ENCODE measurements at places on chromosomes 4 and X.

- DNase-seq: no peak
These were observed 37.8 kb upstream of the HPF1 start for GRCh38 chr4:169795585-169795984.

- no peak for DNase-seq
These were observed 144.2 kb upstream of the RAPGEF2 start for GRCh38 chr4:158958489-158959270.

GRCh38 chr4:42265782-42266602, 113.5 kb upstream of the BEND4 start:
- no peak for DNase-seq

GRCh38 chr4:76326515-76326914, 20.0 kb downstream of the STBD1 start:
- DNase-seq: no peak

DNA sequence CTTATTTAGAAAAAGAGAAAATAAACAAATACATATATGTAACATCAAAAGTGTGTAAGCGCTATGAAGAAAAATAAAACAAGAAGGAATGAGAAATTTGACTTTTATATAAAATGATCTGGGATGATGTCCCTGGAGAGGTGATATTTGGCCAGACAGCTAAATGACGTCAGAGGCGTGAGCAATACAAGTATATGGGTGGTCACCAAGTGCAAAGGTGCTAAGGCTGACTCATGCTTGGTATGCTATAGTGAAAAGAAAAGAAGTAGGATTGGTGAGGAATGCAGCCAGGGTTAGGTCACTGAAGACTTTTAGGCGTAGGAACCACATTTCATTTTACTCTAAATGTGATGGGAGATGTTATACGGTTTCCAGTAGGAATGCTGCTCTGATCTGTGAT, 1049.1 kb upstream of the TENM3 start:
- peak; percentile 82 for DNase-seq

DNA sequence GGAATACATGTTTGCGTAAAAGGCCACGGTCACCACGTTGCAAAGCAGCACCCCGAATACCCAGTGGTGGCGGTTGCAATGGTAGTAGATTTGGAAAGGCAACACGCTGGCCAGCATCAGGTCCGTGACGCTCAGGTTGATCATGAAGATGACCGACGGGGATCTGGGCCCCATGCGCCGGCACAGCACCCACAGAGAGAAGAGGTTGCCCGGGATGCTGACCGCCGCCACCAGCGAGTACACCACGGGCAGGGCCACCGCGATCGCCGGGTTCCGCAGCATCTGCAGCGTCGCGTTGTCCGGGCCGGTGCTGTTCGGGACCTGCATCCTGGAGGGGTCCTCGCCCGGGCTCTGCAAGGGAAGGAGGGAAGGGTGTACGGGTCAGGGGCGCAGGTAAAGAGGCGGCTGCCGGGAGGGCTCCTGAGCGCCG, 13.5 kb upstream of the ASMTL start:
- no peak for DNase-seq

DNA sequence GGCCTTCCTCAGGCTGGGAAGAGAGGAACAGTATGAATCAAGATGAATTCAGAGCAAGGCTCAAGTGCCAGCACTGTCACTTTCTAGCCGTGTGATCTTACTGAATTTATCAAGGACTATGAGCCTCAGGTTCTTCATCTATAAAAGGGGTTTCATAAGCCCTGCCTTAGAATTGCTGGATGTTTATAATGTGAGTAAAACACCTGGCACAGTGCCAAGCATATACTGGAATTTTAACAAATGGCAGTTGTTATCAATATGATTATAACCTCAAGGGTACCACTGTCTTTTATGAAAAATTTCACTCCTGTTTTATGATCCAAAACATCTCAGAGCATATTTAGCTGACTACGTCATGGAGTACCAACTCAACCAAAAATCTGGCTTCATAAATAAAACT, 4.0 kb downstream of the MAGEC2 start:
- no peak for DNase-seq

DNA sequence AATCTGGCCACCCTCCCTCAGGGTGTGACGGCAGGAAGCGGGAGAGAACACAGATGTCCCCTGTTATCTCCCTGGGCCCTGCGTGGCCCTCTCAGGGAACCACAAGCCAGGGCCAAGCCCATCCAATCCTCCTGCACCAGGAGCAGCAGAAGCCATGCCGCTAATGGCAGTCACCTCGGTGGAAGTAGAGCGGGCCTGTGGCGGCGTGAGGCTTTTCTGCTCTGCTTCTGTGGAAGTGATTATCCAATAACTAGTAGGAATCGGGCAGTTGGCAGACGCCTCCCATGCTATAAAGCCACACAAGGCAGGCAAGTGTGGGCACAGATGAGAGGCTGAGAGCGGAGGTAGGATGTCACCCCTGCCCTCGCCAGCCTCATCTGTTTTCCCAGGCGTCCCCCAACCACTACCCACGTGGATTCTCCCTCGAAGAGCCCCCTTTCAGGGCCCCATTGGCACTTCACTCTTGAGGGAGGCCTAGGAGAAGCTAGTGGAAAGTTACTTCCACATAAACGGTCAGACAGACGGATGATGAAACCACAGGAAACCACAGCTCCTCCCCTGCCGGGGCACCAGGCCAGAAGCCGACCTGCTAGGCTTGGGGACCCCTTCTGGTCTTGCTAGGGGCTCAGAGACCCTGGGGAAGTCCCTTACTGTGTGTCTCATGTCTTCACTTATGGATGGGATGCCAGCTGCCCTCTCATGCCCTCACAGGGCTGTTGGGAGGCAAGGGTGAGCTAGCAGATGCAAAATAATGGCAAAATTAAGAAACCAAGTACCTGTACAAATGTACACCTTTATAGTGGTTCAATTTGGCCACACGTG, 18.8 kb upstream of the TMSB4X start:
- peak; percentile 81 for DNase-seq

DNA sequence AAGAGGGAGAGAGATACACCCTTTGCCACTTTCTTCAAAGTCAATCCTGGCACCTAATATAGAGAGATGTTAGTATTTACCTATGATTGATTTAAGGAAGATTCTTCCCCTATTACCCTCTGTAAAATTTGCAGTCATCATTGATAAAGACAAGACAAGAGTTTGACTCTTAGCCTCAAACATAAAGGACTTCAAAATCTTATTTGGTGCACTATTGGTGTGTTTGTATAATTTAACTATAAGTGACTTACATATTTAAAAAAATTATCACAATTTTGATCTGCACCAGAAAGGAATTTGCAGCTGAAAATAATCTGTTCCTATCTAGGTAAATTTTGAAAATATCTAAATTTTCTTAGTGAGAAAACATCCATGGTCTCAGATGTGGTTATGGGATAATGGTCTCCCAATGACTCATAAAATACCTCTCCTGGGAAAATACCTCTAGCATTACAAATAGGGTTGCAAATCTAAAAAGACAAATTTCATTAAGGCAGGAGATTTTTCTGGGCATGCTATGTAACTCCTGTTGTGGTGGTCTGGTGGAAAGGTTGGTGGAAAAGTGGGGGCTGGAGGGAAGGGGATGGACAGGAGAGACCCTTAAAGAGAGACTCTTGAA, 173.6 kb upstream of the MED14 start:
- peak; percentile 46 for DNase-seq

DNA sequence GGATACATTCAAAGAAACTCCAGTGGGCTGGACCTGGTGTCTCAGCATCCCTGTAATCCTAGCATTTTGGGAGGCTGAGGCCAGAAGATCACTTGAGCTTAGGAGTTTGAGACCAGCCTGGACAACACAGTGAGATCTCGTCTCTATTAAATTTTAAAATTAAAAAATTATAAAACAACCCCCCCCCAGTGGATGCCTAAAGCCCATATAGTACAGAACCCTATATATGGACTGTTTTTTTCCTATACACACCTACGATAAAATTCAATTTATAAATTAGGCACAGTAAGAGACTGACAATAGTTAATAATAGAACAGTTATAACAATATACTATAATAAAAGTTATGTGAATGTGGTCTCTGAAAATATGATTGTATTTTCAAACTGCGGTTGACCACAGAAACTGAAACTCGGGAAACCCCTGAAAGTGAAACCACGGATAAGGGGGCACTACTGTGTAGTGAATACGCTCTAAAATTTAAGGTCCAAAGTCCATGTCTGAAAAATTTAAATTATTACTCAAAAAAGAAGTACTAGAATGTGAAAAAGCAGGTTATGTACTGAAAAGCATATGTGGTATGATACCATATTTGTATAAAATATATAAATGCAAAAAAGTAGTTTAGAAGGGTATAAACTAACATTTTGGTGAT, 2.0 kb downstream of the SMIM14 start:
- DNase-seq: peak; percentile 20

DNA sequence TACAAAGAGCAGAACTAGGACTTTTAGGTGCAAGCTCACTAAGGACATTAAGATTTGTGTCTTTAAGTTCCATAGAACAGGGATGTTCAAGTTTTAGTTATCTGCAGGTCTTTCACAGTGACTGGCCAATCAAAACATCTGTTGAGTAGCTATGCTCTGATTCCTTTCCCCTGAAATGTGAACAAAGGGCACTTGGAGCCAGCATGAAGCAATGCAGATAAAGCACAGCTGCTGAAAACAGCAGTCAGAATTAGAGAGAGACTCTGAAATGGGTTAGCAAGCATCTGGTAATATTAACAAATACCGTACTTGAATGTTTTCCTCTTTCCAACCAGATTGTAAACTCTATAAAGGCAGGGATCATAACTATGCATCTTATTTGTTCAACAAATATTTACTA, 276.9 kb downstream of the RAB28 start:
- no peak for DNase-seq

DNA sequence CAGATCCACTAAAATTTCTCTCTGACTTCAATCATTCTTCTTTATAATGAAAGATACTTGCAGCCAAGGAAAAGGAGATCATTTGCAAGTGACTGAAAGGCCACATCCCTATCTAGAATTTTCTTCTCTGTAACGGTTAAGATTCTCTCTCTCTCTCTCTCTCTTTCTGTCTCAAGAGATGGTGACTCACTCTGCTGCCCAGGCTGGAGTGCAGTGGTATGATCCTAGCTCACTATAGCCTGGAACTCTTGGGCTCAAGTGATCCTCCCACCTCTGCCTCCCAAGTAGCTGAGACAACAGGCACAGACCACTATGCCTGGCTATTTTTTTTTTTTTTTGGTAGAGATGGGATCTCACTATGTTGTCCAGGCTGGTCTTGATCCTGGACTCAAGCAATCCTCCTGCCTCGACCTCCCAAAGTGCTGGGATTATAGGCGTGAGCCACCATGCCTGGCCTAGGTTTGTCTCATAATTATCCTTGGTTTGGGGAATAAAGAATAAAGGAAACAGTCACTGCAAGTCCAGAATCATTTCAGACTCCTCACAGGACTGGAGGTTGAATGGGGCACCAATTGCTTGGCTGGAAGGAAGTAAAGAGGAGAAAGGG, 33.3 kb upstream of the GALNT7 start:
- DNase-seq: peak; percentile 68

DNA sequence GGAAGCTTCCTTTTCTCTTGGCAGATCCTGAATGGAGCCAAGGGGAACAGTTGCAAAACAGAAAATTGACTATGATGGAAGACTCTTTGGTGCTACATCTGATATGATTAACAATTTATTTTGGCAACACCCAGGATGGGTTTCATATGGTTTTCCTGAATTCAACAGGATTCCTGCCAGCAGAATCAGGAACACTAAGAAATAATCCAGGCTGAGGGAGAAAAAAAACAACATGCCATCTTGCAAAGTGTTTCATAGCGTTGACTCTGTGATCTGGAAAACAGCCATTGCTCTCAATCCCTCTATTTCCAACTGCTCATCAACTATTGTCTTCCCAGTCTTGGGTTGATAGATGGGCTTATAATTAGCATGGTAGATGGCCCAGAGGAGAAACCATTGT, 303.8 kb upstream of the KLF3 start:
- DNase-seq: peak; percentile 26

DNA sequence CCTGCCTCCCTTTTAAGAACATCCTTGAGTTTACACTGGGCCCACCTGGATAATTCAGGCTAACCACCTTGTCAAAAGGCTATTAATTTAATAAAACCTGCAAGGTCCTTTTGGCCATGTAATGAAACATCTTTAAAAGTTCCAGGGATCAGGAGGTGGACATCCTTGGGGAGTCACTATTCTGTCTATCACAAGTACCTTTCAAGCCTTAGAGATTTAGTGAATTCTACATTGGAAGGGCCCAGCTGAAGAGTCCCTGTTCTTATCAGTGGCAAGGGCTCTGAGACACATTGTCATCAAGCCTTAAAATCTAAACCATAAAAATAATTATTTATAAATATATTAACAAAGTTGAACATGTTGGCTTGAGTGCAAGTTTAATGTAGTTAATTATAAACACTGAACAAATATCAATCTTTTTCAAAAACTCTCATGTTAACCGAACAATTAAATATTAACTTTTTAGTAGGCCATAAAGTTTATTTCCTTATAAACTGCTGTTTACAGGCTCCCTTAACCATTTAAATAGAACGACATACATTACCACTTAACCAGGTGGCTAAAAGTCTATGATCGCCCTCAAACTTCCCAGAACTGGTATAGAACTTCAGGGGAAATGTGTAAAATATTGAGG, 104.4 kb upstream of the CBR4 start:
- no peak for DNase-seq

GRCh38 chr4:140251571-140251970, 97.6 kb upstream of the MAML3 start:
- DNase-seq: no peak

GRCh38 chr4:87108142-87108546, 112.3 kb downstream of the KLHL8 start:
- peak; percentile 84 for DNase-seq

DNA sequence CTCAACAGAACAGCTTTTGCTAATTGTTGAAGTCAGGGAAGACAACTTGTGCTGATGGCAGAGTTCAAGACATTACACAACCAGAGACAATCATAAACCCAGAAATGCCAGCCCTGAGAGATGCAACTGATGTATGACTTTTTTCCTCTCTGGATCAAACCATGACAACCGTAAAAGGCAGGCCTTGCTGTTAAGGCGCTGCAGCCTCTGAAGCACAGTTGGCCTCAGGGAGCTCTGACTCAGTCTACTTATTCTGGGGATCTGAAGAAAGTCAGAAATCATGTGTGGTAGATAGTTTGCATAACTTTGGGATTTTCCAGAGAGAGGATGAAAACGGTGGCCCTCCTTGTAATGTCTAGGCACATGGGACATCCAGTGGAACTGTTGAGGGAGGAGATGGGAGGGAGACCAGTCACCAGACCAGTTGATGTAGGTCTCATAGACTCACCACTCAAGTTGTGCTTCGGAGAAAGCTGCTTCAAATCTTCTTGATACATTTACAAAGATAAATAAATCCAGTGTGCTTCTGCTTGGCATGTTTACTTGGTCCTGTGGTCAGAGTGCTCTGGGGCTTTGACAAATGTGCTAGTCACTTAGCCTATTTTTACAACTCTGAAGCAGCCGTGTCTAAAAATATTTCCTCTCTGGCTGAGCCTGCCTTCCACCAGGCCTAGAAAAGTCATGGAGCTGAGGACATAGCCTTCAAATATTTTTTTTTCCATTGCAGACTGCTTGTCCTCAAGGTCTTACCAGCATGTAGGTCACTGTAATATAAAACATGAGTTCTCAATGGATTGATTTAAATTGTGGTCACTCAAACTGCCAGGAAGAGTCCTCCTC, 7.5 kb downstream of the HADH start:
- DNase-seq: peak; percentile 80

- DNase-seq: peak; percentile 74
These were observed 627.0 kb downstream of the BCOR start for GRCh38 chrX:39470588-39471407.
